Hematopoietic multipotent progenitor cell treated with erythropoietin and hydrocortisone succinate and interleukin-3 and kit ligand, for 4 days (in vitro differentiated cells): ENCODE measurements at places on chromosomes 2 and 18.
A peak's percentile ranks its signal among the peaks of the same experiment; 100 is the strongest.

GRCh38 chr2:136126021-136126420 is 8.1 kb upstream of the CXCR4 start:
- DNase-seq: no peak

DNA sequence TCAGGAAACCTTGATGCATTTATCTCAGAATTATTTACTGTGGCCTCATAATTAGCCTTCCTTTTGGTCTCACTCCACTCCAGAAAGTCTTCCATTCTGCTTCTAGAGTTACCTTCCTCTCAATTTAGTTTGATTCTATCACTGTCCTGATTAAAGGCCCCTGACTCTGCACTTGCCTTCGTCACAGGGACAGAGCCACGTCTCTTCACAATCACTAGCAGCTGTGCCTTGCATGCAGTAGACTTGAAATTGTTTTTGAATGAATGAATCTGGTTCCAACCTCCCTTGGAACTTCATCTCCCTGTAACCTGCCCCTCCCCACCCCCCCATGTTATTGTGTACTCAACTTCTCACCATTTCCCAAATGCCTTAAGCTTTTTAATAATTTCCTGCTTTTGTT is 52.4 kb downstream of the OSBPL6 start:
- no peak for DNase-seq

DNA sequence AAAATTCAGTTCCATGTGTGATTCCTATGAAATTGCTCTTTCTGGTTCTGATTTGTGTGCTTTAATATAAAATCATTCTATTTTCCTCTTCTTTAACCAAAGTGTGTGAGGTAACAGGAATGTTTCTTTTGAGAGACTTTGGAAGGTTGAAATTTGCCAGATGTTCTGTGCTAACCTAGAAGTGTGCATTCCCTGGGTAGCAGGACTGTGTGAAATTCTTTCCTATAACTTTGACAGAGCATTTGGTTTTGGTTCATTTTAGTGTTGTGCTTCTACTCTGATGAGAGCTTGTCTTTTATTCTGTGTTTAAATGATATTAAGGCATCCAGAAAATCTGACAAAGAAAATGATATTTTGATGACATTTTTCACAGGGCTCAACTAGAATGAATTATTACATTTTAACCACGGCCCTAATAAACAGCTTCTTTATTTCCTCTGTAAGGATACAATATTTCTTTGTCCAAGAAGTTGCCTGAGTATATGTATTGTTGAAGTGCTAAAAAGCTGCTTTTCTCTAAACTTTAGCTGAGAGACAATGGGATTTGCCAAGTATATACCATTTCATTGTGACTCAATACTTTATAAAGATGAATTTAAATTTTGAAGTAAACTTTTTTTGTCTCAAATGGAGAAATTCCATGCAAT is 34.7 kb upstream of the DLX1 start:
- DNase-seq: no peak

DNA sequence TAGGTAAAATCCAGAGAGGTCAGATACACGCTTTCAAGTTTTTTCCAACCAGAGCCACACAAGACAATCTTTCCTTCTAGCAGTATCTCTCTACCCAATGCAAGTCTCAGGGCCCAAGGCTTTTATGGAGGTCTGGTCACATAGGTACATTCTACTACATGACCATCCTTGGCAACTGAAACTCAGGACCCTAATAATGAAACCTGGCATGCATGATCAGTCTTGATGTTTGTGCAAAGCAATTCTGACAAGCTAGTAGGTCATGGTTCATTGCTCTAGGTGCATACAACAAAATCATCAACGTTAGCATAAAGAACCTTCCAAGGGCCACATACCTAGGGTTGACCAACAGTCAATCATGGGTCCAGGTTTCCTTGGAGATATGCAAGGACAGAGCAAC is 33.2 kb upstream of the CCDC88A start:
- no peak for DNase-seq

DNA sequence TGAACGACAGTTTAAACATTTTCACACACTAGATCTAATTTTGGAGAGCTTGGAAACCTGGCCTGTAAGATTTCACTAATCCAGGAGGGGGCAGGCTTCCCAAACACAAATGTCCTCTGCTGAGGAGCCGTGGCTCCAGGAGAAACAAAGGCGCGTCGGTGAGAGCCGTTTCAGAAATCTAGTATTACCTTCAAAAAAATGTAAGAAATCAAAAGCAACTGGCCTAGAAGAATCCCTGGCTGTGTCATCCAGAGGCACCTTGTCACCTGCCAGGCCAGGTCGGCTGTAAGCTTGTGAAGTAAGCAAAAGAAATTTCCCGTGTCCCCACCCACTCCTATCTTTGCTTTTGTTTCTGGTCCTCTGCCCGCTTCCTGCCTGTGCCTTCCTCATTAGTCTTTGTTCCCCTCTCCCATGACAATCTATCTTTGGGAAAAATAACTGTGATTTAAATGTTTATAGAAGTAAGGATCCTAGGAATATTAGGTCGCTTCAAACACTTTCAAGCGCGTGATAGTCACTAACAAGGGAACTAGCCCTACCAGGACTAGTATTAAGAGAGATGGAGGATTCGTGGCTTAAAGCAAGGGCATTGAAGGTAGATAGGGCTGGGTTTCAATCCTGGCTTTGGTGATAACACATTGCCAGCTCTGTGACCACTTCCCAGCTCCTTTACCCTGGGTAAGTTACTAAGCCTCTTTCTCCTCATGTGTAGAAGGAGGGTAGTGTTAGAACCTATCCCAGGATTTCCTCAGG is 99.5 kb upstream of the STK39 start:
- DNase-seq: peak; percentile 90

GRCh38 chr18:45652303-45653080 is 37.2 kb downstream of the SLC14A2 start:
- DNase-seq: peak; percentile 74

- peak; percentile 60 for DNase-seq
These were observed at the start of gene IL1R1 for GRCh38 chr2:102141970-102142828. Gene IL1R1 (plus strand): TSS chr2:102142746. CDS start chr2:102157725, 14,979 bp downstream.

GRCh38 chr2:96584017-96584416 is 47.5 kb downstream of the ARID5A start:
- DNase-seq: no peak

DNA sequence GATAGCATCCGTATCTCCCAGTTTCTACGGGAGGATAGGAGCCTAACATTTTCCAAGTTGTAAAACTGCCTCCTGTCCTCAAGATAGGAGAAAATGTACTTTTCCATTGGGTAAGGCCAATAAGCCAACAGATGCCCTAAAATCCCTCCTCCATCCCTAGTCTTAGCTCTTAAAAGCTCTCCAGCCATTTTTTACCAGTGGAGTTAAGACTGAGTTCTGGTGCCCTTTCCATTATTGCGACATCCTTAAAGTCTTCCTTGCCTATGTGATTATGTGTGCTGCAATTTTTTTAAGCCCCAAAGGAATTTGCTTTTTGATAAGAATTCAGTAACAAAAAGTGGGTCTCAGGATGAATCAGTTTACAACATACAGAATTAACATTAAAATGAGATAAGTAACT is 33.0 kb downstream of the LINC00305 start:
- no peak for DNase-seq

DNA sequence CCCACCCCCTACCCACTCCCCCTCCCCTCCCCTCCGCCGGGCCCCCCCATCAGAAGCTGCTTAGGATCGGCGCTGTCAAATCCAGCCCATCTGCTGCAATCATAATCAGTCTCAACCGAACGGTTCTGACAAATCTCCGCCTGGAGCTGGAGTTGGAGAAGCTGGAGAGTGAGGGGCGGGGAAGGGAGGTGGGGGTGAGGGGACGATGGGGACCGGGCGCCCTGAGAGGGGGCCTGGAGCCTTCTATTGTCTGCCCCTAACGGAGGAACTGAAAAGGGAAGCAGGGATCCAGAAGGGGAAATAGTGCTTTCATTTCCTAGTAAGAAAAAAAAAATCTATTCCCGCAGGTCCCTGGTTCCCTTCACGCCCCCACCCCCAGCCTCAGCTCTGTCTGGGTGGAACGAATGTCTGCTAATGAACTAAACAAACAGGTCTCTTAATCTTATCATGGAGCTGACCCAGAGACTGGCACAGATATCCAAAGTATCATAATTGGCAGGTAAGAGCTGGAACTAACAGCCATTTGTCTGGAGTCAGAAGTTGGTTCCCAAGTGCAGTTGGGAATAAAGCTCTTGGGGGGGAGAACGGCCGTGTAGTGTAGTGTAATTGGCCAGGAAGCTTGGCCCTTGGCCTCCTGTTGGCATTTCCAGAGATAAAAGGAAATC is 301.2 kb downstream of the NCKAP5 start:
- no peak for DNase-seq

DNA sequence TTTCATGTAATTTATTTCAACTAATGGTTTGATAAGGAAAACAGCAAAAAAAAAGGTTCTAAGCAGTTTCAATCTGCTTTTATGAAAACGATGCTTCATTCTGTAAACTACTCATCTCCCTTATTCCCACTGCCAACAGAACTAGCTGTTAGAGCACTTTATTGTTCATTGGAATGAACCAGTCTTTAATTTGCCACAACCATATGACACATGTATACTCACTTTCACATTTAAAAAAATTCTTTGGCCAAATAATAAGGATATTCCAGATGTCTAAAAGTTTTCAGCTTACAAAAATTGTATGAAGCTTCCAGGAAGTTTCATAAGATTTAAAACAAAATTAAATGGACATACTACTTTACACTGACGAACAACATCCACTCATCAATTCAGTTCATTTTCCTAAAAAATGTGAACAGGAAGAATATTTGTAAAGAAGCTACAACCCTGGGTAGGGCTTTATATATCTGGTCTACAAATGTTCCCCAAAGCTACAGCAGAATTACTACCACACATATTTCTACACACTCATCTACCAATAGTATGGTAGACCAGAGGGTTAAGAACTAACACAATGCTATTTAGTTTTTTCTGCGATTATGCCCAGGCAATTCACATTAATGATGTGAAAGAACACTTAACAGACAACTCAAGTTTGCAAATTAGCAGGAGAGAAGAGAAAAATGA is 37.7 kb downstream of the ZNF521 start:
- no peak for DNase-seq

GRCh38 chr2:74052732-74053710 is 68.3 kb downstream of the TET3 start:
- DNase-seq: no peak

- DNase-seq: no peak
These were observed 33.2 kb downstream of the MYO5B start for GRCh38 chr18:50161597-50162205.

DNA sequence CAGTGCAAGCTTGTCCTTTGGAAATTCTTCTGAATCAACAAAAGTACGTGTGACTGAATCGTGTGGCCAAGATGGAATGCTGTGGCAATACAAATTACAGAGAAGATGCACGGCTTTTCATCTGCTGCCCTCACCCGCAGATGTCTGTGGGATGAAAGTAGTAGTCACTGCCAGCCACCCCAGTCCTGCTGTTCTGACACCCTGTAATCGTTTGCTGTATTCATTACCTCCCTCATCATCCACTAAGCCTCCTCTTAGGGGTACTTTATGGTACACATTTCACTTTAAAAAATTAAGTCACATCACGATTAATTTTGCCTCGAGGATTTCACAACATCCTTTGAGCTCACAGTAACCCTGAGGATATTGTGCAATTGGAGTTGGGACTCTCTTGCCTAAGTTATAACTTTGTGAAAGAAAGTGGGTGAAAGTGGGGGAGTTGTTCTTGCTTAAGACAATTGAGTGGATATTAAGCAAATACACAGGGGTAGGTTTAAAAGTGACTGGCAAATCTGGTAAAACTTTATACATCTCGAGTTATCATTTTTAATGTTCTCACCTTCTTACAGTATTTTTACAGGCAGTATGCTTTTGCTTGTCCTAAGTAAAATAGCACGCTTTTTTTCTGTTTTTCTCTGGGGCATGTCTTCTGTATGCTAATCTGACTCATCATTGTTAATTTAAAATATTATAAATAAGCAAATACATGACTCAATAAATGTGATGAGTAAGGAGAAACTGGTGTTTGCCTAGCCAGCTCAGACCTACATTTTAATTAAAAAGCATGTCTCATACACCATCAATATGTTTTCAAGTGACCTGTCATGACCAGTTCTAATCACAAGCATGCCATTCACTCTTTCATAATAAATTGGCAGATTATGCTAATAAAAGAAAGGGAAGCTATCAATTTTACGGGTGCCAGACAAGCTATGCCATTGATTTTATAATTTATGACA is 680.9 kb downstream of the IRS1 start:
- DNase-seq: peak; percentile 86

GRCh38 chr2:95024960-95025405 is 525 bp upstream of the MAL start:
- no peak for DNase-seq

DNA sequence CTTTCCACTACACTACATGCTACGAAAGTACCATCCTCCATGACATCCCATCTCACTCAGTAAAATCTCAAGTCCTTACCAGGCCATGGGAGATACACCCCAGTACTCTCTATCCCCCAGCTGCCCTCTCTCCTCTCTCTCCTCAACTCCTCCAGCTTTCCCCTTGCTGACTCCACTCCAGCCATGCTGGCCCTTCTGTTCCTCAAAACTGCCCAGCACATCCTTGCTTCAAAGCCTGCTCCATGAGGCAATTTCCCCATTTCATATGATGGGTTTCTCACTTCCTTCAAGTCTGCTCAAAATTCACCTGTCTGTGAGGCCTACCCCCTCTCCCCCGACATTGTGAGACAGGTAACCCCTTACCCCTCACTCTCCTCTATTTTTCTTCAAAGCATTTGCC is 8.6 kb downstream of the CHN1 start:
- no peak for DNase-seq

- peak; percentile 77 for DNase-seq
These were observed 7.0 kb upstream of the BMP10 start for GRCh38 chr2:68878071-68878711.

GRCh38 chr2:44545005-44545404 is 183.3 kb downstream of the CAMKMT start:
- no peak for DNase-seq

DNA sequence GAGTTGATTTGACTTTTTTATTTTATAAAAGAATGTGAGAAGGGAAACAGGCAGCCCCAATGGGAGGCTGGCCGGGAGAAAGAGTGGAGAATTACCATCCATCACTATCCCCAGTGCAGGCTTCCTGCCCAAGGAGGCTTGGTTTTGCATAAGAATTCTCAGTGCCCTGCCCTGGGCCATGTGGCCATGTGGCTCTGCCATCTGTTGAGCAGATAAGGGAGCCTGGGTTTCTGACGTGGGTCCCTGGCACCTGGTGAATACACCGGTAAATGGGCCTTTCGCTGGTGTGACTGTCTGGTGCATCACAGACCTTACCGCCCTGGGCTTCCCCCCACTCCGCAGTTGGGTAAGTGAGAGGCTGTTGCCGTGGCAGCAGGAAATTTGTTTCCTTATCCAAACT is 54.5 kb upstream of the TMEM163 start:
- DNase-seq: peak; percentile 59

GRCh38 chr2:15127301-15127700 is 433.8 kb downstream of the NBAS start:
- no peak for DNase-seq
